Sigmoid colon (tissue), 7 donors: ENCODE measurements at places on chromosomes 5 and 9. TPM values are rescaled to one million over a fixed set of nuclear protein-coding genes. Genes with fewer than 3 reads are reported as not detected.
A peak's percentile ranks its signal among the peaks of the same experiment; 100 is the strongest.

NDUFB6 gene
- total RNA-seq = 37.7 TPM

COL23A1 gene
- 0.28 TPM for total RNA-seq

PLEKHG4B gene
- 1.9 TPM for total RNA-seq

CERCAM gene
- total RNA-seq = 28.5 TPM

OTULINL gene
- total RNA-seq = 1.9 TPM

FAM78A gene
- 2.5 TPM for total RNA-seq

STPG3 gene
- not detected for total RNA-seq

POU5F2 gene
- 2.5 TPM for total RNA-seq

PCDHB3 gene
- 1.8 TPM for total RNA-seq

TMEM174 gene
- total RNA-seq = not detected

PRRC2B gene
- total RNA-seq = 65.3 TPM

CCDC152 gene
- 0.41 TPM for total RNA-seq

- no peak for DNase-seq
- H3K4me3 ChIP-seq = peak overlapping the region; percentile 100
- peak overlapping the region; percentile 99 for H3K27ac ChIP-seq
- peaks cover 41% of the 10 kb centered on the region for H3K4me1 ChIP-seq
Measured at GRCh38 chr9:130714586-130715110, 21.1 kb downstream of the EXOSC2 start.

- H3K4me1 ChIP-seq = no peaks in the 10 kb centered on the region
- DNase-seq = no peak
- H3K4me3 ChIP-seq = no peak overlapping the region
- no peak overlapping the region for H3K27ac ChIP-seq
Measured at GRCh38 chr5:9869616-9870288, 239.6 kb upstream of the TAS2R1 start.

- H3K4me3 ChIP-seq = no peak overlapping the region
- no peaks in the 10 kb centered on the region for H3K4me1 ChIP-seq
- no peak overlapping the region for H3K27ac ChIP-seq
Measured at GRCh38 chr9:117224695-117225094, 190.2 kb downstream of the ASTN2 start.

- no peaks in the 10 kb centered on the region for H3K27me3 ChIP-seq
- H3K4me1 ChIP-seq = peaks cover 8% of the 10 kb centered on the region
- H3K27ac ChIP-seq = no peak overlapping the region
- no peak for DNase-seq
Measured at GRCh38 chr5:80177236-80177635, 78.6 kb downstream of the SERINC5 start.

DNA sequence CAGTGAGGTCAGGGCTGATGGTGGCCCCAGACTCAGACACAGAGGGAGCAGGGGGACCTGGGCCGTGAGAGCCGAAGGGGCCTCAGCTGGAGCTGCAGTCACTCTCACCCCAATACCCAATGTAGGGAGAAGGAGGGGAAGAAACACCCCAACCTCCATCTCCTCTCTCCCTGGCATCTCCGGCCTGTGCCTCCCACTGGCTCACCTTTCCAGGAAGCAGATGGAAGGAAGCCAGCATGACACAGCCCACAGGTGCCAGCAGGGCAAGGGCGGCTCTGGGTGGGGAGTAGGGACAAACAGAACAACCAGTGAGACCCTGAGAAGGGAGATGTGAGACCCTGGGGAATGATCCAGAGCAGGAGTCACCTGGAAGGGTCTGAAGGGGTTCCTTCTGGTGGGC is 3.0 kb upstream of the CRB2 start:
- no peak overlapping the region for H3K4me3 ChIP-seq
- no peak for DNase-seq
- H3K27me3 ChIP-seq = peaks cover 3% of the 10 kb centered on the region
- H3K4me1 ChIP-seq = peaks cover 18% of the 10 kb centered on the region
- no peak overlapping the region for H3K27ac ChIP-seq

GRCh38 chr5:173534031-173534430 is 82.4 kb downstream of the BOD1 start:
- no peak for DNase-seq
- no peaks in the 10 kb centered on the region for H3K27me3 ChIP-seq
- no peaks in the 10 kb centered on the region for H3K36me3 ChIP-seq

GRCh38 chr9:113910036-113910639 is 34.0 kb downstream of the ZNF618 start:
- no peaks in the 10 kb centered on the region for H3K27me3 ChIP-seq
- no peaks in the 10 kb centered on the region for H3K36me3 ChIP-seq
- H3K4me3 ChIP-seq = no peak overlapping the region

- DNase-seq = no peak
- no peak overlapping the region for H3K27ac ChIP-seq
- H3K4me3 ChIP-seq = no peak overlapping the region
- no peaks in the 10 kb centered on the region for H3K27me3 ChIP-seq
- H3K4me1 ChIP-seq = peaks cover 11% of the 10 kb centered on the region
- no peaks in the 10 kb centered on the region for H3K36me3 ChIP-seq
Measured at GRCh38 chr9:125851979-125852378, 104.8 kb downstream of the PBX3 start.

GRCh38 chr9:129901993-129902739 is 66.9 kb downstream of the USP20 start:
- no peak overlapping the region for H3K4me3 ChIP-seq
- peaks cover 54% of the 10 kb centered on the region for H3K36me3 ChIP-seq
- H3K27ac ChIP-seq = no peak overlapping the region
- no peaks in the 10 kb centered on the region for H3K4me1 ChIP-seq
- no peak for DNase-seq

DNA sequence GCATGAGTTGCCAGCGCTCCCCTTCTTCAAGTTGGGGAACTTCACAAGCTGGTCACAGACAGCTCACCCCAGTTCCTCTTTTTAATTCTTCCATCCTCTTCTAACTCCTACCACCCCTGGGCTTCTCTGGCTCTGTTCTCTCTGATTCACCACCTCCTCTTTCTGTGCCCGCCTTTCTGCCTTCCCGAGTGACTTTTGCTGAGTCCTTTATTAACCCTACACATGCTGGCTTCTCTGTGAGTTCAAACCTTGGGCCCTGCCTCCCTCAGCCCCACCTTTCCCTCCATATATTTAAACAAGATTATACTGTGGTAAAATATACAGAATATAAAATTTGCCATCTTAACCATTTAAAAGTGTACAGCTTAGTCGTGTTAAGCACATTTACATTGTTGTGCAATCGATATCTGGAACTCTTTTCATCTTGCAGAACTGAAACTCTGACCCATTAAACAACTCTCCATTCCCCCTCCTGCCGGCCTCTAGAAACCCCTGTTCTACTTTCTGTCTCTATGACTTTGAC is 32.0 kb downstream of the SLC46A2 start:
- no peak overlapping the region for H3K27ac ChIP-seq
- H3K27me3 ChIP-seq = no peaks in the 10 kb centered on the region
- no peak overlapping the region for H3K4me3 ChIP-seq
- DNase-seq = no peak
- no peaks in the 10 kb centered on the region for H3K36me3 ChIP-seq
- no peaks in the 10 kb centered on the region for H3K4me1 ChIP-seq

GRCh38 chr9:126347911-126348760 is 21.5 kb downstream of the MVB12B start:
- H3K27me3 ChIP-seq = no peaks in the 10 kb centered on the region
- H3K4me1 ChIP-seq = no peaks in the 10 kb centered on the region
- no peak overlapping the region for H3K4me3 ChIP-seq
- DNase-seq = no peak
- H3K27ac ChIP-seq = peak overlapping the region; percentile 26

DNA sequence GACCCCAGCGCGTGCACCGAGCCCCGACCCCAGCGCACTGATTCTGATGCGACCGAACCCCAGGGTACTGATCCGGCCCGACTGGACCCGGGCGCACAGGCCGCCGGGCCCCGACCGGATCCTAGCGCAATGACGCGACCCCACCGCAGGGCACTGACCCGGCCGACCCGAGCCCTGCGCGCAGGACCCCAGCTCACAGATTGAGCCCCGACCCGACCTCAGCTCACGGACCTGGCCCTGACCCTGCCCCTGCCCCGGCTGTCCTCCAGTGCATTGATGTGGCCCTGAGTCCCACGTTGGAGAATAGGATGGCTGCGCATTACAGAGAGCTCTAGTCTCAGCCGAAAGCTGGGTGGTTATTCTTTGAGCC is 438 bp downstream of the TRIP13 start:
- peak; percentile 62 for DNase-seq
- H3K27me3 ChIP-seq = no peaks in the 10 kb centered on the region
- H3K27ac ChIP-seq = peak overlapping the region; percentile 92

DNA sequence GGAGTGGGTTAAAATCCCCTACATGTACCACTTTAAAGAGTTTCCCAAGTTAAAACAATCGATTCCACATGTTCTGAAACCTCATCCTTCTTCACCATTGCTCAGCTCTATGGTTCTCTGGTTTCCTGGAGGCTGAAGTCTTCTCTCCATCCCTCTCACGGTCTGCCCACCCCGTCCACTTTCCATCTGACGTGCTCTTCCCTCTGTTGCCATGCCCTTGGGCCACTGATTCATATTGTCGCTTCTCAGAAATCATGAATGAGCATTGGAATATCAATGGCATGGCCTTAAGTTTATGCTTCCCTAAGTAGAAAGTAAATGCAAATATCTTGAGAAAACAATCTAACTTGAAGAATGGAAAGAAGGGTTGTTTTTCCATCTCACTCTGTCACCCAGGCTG is 30.9 kb downstream of the GDNF start:
- peaks cover 5% of the 10 kb centered on the region for H3K36me3 ChIP-seq
- peaks cover 20% of the 10 kb centered on the region for H3K4me1 ChIP-seq
- H3K27ac ChIP-seq = no peak overlapping the region
- DNase-seq = no peak
- H3K4me3 ChIP-seq = no peak overlapping the region

DNA sequence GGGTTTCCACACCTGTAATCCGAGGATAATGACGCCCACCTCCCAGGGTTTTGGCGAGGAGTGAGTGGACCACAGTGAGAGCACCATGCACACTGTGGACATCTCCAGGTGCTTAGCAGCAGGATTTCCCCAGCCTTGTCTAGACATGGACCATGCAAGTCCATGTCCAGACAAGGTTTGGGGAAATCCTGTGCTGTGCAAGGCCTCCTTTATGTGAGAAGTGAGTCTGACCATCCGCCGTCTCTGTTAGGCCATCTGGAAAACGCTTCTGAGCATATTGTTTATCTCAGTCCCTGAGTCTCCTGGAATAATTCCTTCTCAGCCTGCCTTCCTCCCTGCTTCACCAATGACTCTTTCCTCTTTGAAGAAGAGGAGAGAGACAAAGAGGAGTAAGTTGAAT is 26.2 kb upstream of the TNFAIP8 start:
- no peaks in the 10 kb centered on the region for H3K27me3 ChIP-seq
- H3K27ac ChIP-seq = peak overlapping the region; percentile 35
- DNase-seq = peak; percentile 78
- H3K4me3 ChIP-seq = no peak overlapping the region

DNA sequence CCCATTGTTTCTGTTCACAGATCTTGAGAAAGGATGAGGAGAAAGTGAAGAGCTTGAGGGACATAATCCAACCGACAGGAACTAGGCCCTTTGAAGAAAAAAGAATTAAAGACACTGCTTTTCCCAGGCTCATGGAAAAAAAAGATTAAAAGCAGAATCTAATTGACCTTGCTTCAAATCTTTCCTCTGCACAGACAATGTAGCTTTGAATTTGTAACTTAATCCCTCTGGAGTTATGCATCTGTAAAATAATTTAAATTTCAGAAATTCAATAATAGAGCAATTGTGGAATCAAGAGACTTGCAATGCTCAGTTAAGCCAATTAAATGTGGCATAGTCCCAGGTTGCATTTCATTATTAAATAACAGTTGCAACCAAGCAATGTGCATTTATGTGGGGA is 64.6 kb downstream of the SVEP1 start:
- H3K27ac ChIP-seq = no peak overlapping the region
- no peak for DNase-seq
- no peaks in the 10 kb centered on the region for H3K36me3 ChIP-seq

- DNase-seq = peak; percentile 75
- no peaks in the 10 kb centered on the region for H3K36me3 ChIP-seq
Measured at GRCh38 chr9:99822109-99822805, 572 bp downstream of the NR4A3 start.
